GM23248 (cell line): ENCODE measurements at places on chromosomes 2 and 18. TPM values are rescaled to one million over a fixed set of nuclear protein-coding genes. Genes with fewer than 3 reads are reported as not detected.

SERPINB10 gene
- total RNA-seq = not detected in 2 replicates

DNA sequence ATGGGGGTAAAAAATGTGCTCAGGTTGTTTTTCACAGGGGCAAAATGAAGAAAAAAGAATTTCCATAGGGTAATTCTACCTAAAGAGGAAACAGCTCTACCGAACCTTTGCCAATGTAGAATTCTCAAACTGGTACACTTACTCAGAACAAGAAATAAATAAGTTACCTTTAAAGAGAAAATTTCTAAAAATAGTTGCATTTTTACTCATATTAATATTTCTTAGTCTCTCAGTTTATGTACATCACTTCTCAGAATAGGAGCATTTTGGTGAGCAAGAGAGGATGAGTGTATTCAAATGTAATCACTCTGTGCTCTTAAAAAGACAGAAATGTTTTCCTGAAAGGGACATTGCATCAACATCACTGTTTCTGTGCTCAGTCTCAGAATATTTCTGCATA, 574.7 kb upstream of the SLC8A1 start:
- no peaks in the 10 kb centered on the region for H3K4me1 ChIP-seq
- H3K27me3 ChIP-seq = no peaks in the 10 kb centered on the region
- H3K36me3 ChIP-seq = no peaks in the 10 kb centered on the region
- no peak overlapping the region for H3K4me3 ChIP-seq

DNA sequence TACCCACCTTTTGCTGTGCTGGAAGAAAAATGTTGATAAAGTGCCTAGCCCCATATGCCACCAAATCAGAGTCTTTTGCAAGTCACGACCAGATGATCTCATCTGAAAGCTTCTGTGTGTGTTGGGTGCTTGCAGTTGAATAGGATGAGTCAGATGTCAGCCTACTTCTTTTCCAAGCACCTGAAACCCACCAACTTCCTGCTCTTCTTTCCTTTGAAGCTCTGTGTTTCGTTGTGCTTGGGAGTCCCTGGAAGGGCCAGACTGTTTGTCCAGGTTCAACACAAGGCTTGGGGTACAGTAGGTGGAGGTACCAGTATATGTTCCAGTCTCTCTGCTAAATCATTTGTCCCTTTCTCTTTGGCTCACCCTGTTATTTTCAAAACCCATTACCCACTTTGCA, 36.8 kb upstream of the LCLAT1 start:
- peak; percentile 88 for DNase-seq
- no peaks in the 10 kb centered on the region for H3K36me3 ChIP-seq
- H3K27me3 ChIP-seq = no peaks in the 10 kb centered on the region
- no peak overlapping the region for H3K4me3 ChIP-seq

DNA sequence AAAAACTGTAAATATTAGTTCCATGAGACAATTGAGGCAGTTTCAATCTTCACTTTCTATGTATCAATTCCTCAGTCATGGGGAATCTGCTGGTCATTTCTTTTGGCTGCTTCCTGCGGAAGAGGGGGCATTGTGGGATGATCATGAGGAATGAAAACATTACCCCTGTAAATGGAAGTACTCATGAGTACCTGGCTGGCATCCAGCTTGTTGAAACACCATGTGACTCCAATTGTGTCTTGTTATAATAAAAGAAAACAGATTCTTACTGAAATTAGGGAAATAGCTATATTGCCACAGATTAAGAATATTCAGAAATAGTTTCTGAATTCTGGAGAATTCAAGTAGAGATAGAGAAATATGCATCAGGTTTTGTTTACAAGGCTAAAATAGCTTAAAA, 41.6 kb upstream of the GPR39 start:
- H3K27me3 ChIP-seq = no peaks in the 10 kb centered on the region
- no peak overlapping the region for H3K27ac ChIP-seq
- DNase-seq = peak; percentile 27

PRSS56 gene
- not detected in 2 replicates for total RNA-seq

PLGLB2 gene
- 1.4 and 1.5 TPM in 2 replicates for total RNA-seq

GRCh38 chr2:215845839-215846586, 167.3 kb downstream of the MREG start:
- no peak overlapping the region for H3K27ac ChIP-seq
- H3K4me1 ChIP-seq = peaks cover 49% of the 10 kb centered on the region
- no peaks in the 10 kb centered on the region for H3K27me3 ChIP-seq
- no peaks in the 10 kb centered on the region for H3K36me3 ChIP-seq

DNA sequence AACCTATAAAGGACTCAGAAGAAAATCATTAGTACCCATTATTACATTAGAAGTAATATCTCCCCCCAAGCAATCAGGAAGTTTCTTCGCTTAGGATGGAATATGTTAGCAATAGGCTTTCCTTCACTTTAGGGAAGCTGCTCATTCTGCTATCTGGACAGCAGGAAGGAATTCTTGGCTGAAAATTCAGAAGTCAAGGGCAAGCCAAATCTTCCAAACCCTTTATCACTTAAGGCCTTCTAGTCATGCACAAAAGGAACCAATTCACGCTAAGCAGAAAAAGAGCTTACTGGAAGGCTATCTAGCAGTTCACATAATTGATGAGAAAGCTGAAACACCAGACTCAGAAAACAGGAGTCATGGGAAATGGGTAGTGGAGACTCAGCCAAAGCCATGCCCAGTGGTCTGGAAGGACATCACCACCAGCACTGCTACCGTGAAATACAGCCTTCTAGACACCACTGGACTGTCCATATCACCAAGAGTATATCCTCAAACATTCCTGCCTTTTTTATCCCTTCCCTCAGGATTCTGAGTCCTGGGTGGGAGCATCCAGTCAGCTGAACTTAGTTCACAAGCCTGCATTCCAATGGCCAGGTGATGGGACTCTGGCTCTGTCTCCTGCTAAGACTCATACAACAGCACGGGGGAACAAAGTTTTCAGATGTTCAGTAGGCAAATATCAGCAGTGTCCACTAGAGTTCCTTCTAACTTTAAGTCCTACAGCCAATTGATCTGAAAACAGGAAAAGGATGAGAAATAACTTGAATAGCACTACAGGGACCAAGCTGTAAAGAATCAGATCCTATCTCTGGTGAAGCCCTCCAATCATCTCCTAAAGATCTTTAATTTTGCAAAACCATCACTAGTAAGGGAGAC, 14.8 kb upstream of the ADAM17 start:
- peaks cover 29% of the 10 kb centered on the region for H3K4me1 ChIP-seq
- no peak overlapping the region for H3K27ac ChIP-seq
- no peak for DNase-seq
- no peaks in the 10 kb centered on the region for H3K27me3 ChIP-seq
- no peak overlapping the region for H3K4me3 ChIP-seq

GRCh38 chr2:45583977-45584376, 27.1 kb downstream of the SRBD1 start:
- no peaks in the 10 kb centered on the region for H3K36me3 ChIP-seq
- H3K4me3 ChIP-seq = no peak overlapping the region
- no peaks in the 10 kb centered on the region for H3K27me3 ChIP-seq
- H3K4me1 ChIP-seq = peaks cover 7% of the 10 kb centered on the region
- DNase-seq = no peak
- no peak overlapping the region for H3K27ac ChIP-seq

PRKRA gene
- 48.8 and 50.0 TPM in 2 replicates for total RNA-seq

DNA sequence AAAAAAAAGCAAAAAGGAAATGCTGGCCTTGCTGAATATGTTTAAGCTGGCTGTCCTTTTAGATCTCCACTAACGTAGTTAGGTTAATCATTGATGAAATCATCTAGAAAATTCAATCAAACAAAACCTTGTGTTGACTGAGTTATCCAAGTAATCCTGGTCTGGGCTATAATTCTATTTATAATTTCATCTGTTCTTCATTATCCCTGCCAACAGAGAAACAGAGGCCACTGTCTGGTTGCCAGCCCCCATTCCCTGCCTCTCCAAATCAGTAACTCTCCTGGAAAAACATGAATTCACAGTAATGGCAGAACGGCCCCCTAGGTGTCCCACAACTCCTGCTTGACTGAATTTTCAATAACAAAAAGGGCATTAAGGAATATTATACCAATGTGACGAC, 24.6 kb downstream of the DOCK10 start:
- no peaks in the 10 kb centered on the region for H3K27me3 ChIP-seq
- no peaks in the 10 kb centered on the region for H3K36me3 ChIP-seq
- DNase-seq = no peak

GRCh38 chr2:20483194-20483895, 36.5 kb downstream of the RHOB start:
- no peak overlapping the region for H3K4me3 ChIP-seq
- no peaks in the 10 kb centered on the region for H3K4me1 ChIP-seq
- DNase-seq = no peak
- H3K36me3 ChIP-seq = no peaks in the 10 kb centered on the region
- no peaks in the 10 kb centered on the region for H3K27me3 ChIP-seq

- peak overlapping the region; percentile 70 for H3K27ac ChIP-seq
- H3K4me1 ChIP-seq = peaks cover 19% of the 10 kb centered on the region
- no peaks in the 10 kb centered on the region for H3K27me3 ChIP-seq
- peak; percentile 84 for DNase-seq
Measured at GRCh38 chr2:219521066-219521880, 7.0 kb downstream of the ASIC4 start.

DNA sequence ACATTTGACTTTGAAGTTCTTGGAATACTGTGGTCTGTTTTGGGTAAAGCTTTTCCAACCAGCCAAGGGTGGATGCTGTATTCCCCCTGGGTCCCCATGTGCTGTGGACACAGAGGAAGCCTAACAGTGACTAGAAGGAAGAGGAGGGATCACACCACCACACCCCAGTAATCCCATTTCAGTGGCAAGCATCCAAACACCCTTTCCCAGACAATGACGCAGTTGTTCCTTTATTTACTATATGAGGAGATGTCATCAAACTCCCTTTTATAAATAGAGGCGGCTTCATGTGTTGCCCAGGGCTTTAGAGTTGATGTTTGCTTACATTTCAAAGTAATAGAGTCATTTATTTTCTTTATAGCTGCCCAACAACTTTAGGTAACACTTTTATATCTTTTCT, 959.4 kb upstream of the GYPC start:
- H3K27me3 ChIP-seq = no peaks in the 10 kb centered on the region
- H3K4me3 ChIP-seq = no peak overlapping the region
- DNase-seq = no peak
- no peaks in the 10 kb centered on the region for H3K36me3 ChIP-seq

- no peaks in the 10 kb centered on the region for H3K27me3 ChIP-seq
- H3K4me3 ChIP-seq = no peak overlapping the region
- DNase-seq = peak; percentile 55
- H3K4me1 ChIP-seq = peaks cover 19% of the 10 kb centered on the region
- no peaks in the 10 kb centered on the region; the same call in 1 of the 2 replicates for H3K36me3 ChIP-seq
- H3K27ac ChIP-seq = no peak overlapping the region
Measured at GRCh38 chr18:44893045-44893706, 212.5 kb downstream of the SETBP1 start.

KIDINS220 gene
- total RNA-seq = 52.2 and 76.4 TPM in 2 replicates

DNA sequence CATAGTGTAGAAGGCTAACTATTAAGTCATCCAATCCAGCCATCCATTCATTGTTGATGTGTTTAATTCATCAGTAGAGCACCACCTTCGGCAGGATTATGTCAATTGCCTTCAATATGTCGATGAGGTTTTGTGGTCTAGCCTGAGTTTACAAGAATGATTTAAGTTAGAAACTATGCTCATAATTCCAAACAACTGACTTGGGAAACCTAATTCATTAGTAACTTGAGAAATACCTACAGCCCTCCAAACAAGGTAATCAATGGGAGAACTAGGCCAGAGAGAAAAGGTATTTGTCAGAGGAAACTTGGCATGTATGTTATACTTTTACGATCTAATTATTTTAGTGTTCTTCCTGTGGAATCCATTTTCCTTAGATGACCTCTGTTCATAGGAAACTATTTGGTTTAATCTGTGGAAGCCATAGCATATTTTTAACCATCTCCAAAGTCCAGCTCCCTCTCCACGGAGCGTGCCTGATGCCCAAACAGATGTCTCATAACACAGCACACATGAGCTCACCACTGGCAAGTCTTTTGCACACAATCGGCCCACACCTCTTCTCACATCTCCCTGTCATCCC, 148.5 kb downstream of the GFPT1 start:
- no peak overlapping the region for H3K4me3 ChIP-seq
- no peaks in the 10 kb centered on the region for H3K36me3 ChIP-seq
- no peaks in the 10 kb centered on the region for H3K27me3 ChIP-seq

GRCh38 chr2:78439122-78439521, 586.4 kb upstream of the REG3G start:
- H3K4me1 ChIP-seq = no peaks in the 10 kb centered on the region
- H3K4me3 ChIP-seq = no peak overlapping the region
- no peaks in the 10 kb centered on the region for H3K27me3 ChIP-seq
- no peak for DNase-seq
- no peaks in the 10 kb centered on the region for H3K36me3 ChIP-seq
- no peak overlapping the region for H3K27ac ChIP-seq

GRCh38 chr2:74881176-74881575, 47.2 kb downstream of the HK2 start:
- H3K4me3 ChIP-seq = no peak overlapping the region
- peaks cover under 1% of the 10 kb centered on the region for H3K4me1 ChIP-seq
- H3K27ac ChIP-seq = no peak overlapping the region
- no peaks in the 10 kb centered on the region for H3K27me3 ChIP-seq
- no peak for DNase-seq
- H3K36me3 ChIP-seq = peaks cover 70% of the 10 kb centered on the region

MATN3 gene
- 0.25 and 0.54 TPM in 2 replicates for total RNA-seq
